Hematopoietic multipotent progenitor cell treated with erythropoietin and hydrocortisone succinate and interleukin-3 and kit ligand, for 4 days (in vitro differentiated cells): ENCODE measurements at places on chromosomes 5 and 9.
A peak's percentile ranks its signal among the peaks of the same experiment; 100 is the strongest.

DNA sequence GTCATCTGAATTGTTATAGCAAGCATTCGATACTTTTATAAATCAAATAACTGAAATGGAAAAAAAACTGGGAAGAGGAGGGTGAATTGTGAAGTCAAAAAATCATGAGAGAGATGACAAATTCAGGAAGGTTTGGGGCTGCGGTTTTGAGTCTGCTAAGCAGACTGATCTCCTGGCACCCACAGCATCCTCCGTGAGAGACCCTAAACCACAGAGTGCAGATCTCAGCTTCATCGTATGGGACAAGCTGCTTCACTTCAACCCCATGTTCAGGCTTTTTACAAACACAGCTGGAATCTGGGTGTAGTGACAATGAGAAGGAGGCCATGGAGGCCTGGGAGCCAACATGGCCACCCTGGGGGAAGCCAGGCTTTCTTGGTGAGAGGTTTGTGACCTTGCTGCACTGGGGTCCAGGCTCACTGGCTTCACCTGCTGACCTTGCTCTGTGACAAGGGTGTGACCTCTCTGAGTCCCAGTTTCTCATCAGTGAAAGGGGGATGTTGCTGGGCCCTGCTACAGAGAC, 19.4 kb downstream of the USP20 start:
- DNase-seq = peak; percentile 42

- no peak for DNase-seq
These were observed 400.4 kb downstream of the OSTF1 start for GRCh38 chr9:75488719-75489110.

DNA sequence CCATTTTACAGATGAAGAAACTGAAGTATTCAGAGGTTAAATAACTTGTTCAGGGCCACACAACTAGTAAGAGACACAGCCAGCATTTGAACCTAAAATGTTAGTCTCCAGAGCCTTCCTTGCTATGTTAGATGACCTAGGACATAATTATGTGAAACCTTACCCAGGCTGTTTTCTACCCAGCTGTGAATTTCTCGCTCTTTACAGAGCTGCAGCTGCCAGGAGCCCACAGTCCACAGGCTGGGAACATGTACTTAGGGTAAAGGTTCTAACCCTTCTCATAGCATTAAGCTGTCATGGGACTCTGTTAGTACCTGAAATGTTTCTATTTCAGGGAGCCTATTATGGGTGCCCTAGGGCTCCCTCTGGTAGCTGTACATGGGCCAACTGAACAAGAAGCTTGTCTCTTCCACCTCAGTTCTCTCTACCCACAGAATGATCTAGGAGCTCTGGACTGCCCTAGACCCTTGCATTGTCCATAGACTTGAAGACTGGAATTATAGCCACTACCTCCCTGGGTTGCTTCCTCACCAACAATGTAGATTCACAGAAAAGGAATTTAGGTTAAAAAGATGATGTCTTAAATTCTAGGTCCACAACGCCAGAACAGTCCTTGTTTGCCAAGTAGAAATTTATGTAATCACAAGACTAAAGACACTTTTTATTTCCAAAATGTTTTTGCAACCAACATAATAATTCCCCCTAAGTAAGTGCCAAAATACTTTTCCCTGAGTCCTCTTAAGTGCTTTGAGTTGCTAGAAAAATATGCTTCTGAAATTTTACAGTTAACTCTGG, 262.9 kb downstream of the PIK3R1 start:
- no peak for DNase-seq

DNA sequence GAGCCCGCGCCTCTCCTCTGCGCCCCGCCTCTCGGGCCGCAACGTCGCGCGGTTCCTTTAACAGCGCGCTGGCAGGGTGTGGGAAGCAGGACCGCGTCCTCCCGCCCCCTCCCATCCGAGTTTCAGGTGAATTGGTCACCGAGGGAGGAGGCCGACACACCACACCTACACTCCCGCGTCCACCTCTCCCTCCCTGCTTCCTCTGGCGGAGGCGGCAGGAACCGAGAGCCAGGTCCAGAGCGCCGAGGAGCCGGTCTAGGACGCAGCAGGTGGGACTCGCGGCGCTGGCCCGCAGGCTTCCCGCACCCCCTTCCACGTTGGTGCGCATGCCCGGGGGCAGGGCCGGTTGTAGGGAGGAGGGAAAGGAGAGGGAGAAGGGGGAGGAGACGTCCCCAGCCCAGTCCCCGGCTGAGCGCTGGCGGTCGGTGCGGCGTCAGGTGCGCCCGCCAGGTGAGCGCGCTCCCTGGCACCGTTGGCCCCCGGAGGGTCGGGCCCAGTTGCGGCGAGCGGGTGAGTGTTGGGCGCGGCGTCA, at the start of gene OCLN:
Gene OCLN (plus strand): TSS at position 400 of the 532 bp plus-strand sequence. CDS start 11,455 bp downstream, outside the sequence.
- DNase-seq = peak; percentile 66

DNA sequence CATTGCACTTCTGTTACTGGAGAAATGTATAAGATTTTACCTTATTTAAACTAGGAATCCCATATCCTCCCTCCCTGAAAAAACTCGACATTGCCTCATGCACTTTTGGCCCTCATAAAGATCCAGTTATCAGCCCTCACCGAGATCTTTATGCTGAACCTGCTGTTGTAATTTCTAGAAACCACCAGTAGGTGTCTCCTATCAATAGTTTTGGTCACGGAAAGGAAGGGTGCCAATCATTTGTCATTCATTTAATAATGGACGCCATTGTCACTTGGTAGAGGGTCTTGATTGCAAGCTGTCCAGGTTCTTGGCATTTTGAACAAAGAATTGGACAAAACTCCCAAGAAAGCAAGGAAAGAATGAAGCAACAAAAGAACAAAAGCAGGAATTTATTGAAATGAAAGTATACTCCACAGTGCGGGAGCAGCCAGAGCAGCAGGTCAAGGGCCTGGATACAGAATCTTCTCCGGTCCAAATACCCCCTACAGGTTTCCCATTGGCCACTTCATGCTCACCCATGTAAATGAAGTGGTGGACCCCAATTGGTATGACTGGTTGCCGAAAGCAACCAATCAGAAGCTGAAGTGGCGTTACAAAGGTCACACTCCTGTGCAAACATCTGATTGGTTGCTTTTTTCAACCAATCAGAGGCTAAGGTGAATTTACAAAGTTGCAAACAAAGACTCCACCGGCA, 524.3 kb downstream of the PSAT1 start:
- DNase-seq = peak; percentile 68

- no peak for DNase-seq
These were observed 428.8 kb downstream of the ARHGEF28 start for GRCh38 chr5:74054641-74055421.

- DNase-seq = peak; percentile 30
These were observed 138.1 kb downstream of the ATPSCKMT start for GRCh38 chr5:10111571-10111970.

DNA sequence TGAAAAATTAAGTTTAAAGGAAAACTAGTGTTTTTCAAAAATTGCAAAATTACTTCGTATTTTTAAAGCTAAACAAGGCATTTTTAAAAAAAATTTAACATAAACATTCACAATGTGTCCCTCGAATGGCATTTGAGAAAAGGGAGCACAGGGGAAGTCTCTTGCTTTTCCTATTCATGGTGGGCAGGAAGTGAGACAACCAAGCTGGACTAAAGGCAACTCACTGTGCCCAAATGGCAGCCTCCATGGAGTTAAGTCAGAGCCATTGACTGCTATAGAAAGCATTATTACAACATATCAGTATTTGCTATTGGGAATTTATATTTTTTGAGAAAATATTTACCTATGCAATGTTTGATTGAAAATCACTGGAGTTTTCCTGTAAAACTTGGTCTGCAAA, 8.3 kb downstream of the HNRNPH1 start:
- DNase-seq = no peak

DNA sequence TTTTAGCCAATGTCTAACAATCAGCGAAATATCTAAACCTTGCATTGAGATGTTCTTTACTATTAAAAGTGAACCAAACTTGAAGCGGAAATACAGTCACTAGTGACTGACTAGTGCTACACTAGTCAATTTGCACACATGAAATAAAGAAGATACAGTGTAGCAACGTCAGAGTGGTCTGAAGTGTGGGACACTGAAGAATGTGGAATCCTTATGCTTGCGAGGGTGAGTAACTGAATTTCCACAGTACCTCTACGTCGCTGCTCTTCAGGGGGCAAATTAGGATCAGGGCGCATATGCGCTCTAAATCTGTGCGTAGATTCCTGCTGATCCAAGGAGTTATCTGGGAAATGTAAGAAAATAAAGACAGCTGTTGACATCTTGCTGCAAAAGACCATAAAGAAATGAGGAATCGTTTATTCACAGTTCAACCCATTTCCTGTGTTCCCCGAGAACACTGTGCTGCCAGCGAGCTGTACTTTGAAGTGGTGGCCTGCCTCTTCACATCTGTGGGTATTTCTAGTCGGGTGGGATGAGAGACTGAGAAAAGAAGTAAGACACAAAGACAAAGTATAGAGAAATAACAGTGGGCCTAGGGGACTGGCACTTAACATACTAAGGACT, 39.8 kb upstream of the FLT4 start:
- no peak for DNase-seq

GRCh38 chr5:162174358-162174974, 106.9 kb downstream of the GABRG2 start:
- peak; percentile 5 for DNase-seq

DNA sequence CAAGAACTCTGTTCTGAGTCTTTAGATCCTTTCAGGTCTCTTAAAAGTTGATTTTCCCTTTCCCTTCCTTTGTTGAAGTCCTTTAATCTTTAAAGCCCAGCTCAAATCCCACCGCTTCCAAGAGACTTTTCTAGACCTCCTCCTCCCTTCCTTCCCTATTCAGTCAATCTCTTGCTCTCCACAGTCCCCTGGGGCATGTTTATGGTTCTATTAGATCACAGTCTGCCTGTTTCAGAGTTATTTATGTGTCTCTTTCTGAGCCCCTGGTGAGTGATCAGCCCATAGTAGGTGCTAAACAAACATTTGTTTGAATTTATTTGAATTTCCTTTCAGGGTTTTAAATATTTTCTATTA, 7.2 kb upstream of the ARSI start:
- DNase-seq = no peak

DNA sequence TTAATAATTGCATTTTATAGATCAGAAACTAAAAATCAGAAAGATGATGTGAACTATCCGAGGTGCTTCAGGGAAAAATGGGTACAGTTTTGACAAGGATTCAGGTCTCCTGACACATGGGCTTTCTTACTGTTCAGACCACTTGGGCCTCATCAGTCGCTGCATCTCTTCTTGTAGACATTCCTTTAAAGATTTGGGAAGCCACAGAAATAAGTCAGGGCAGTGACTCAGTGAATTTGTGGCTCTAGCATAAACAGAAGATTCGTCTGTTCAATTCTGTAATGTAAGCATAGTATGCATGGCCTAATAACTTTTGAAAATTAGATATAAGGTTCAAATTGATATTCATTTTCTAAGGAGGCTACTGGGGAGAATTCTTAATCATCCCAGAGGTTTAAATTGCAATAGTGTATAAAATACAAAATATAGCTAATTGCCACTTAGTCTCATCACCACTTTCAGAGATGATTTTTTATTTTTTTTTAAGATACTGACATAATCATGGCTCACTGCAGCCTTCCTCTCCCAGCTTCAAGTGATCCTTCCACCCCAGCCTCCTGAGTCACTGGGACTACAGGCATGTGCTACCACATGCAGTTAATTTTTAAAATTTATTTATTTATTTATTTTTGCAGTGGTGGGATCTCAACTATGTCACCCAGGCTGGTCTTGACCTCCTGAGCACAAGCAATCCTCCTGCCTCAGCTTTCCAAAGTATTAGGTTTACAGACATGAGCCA, 48.9 kb downstream of the RASEF start:
- DNase-seq = no peak

DNA sequence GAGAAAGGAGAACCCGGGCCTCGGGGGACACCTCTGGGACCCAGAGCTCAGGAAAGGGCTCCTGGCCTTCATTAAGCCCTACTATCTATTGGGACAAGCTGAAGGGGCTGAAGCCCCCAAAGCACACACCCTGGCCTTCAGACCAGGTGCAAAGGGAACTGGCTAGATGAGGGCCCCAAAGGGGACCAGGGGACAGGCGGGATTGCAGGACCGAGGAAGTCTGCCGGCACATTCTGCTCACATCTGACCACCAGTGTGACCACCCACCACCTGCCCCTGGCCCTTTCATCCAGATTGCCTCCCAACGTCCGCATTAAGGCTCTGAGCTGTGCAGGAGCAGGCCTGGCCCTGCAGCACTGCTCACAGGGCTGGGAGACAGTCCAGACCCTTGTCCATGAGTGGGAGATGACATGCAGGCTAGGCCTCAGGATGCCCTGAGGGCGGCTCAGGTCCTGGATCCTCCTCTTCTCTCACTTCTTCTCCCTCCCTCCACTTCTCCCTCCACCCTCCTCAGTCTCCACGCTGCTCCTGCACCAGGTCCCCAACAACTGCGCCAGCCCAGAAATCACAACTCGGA, 19.2 kb downstream of the PSD2 start:
- no peak for DNase-seq
